IMR-90 (cell line): ENCODE measurements at places on chromosomes 4 and X. TPM values are rescaled to one million over a fixed set of nuclear protein-coding genes. Genes with fewer than 3 reads are reported as not detected.

Gene ZNF630
- polyA plus RNA-seq = 0.24 TPM in 2 replicates

Gene ELF4
- 18.4 and 19.0 TPM in 2 replicates for polyA plus RNA-seq

Gene GBA3
- not detected in 2 replicates for polyA plus RNA-seq

Gene EDA2R
- 12.7 and 14.7 TPM in 2 replicates for polyA plus RNA-seq

Gene GAGE13
- not detected in 2 replicates for polyA plus RNA-seq

Gene NAP1L3
- 3.2 and 3.7 TPM in 2 replicates for polyA plus RNA-seq

Gene SOD3
- 5.8 and 7.3 TPM in 2 replicates for polyA plus RNA-seq

Gene SPP1
- polyA plus RNA-seq = 0.50 and 0.62 TPM in 2 replicates

Gene CTAG2
- polyA plus RNA-seq = 42.5 and 59.8 TPM in 2 replicates

Gene EGFL6
- polyA plus RNA-seq = not detected in 2 replicates

Gene ADH1B
- 0.10 and 0.46 TPM in 2 replicates for polyA plus RNA-seq

Gene OTUD6A
- not detected in 2 replicates for polyA plus RNA-seq

Gene ARL9
- polyA plus RNA-seq = 0.49 and 0.51 TPM in 2 replicates

Gene CHRDL1
- 0.58 and 0.72 TPM in 2 replicates for polyA plus RNA-seq

Gene AVPR2
- not detected in 2 replicates for polyA plus RNA-seq

Gene BTK
- polyA plus RNA-seq = not detected in 2 replicates

Gene FTHL17
- not detected in 2 replicates for polyA plus RNA-seq

Gene LEF1
- 0.93 and 1.7 TPM in 2 replicates for polyA plus RNA-seq

Gene SH2D1A
- not detected in 2 replicates for polyA plus RNA-seq

Gene PRSS12
- 57.5 and 71.5 TPM in 2 replicates for polyA plus RNA-seq

Gene MAGEB3
- polyA plus RNA-seq = not detected in 2 replicates

Gene DCAF4L1
- 0.03 and 0.07 TPM in 2 replicates for polyA plus RNA-seq
